ENCODE measurements at places on chromosomes 16 and 17. TPM values are rescaled to one million over a fixed set of nuclear protein-coding genes. Genes with fewer than 3 reads are reported as not detected.

DNA sequence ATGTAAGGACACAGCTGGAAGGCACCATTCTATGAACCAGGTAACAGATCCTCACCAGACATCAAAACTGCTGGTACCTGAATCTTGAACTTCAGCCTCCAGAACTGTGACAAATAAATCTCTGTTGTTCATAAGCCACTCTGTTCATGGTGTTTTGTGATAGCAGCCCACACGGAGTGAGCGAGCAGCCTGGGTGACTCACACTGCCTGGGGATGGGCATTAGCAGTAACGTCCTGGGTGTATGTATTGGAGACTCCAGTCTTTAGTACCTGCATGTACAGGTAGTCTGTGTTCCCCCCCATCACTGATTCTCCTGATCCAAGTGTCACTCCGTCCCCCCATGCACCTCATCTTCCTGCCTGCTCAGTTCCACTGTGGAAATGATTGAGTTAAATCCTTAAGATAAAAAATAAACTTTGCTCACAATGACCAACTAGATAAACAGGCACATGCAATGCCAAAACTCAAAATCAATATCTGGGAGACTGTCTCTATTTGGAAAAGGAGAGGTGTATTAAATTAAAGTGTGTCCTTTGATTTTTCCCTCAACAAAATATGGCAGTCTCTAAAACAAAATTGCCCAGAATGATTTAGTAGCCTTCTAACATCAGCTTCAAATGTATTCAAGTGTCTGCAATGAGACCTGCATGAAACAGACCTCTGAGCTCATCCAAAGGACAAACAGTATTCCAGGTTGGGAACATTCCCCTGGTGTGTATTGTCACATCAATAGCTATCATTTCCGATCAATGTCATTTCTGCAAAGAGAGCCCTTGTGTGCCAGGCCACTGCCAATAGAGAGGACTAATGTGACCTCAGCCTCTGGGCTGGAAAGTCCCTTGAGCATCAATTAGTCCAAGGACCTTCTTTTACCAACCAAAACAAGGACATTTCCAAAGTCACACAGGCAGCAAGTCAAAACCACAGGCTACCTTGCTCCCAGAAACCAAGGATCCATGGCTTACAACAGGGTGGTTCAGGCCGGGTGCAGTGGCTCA is 12.2 kb upstream of the VAT1L start:
- DNase-seq, result peak; percentile 65

- peak; percentile 43 for DNase-seq
Observed at GRCh38 chr16:54006693-54007092, 279.9 kb downstream of the IRX3 start.

GRCh38 chr17:82445542-82445941 is 5.0 kb downstream of the CYBC1 start:
- no peak for DNase-seq

DNA sequence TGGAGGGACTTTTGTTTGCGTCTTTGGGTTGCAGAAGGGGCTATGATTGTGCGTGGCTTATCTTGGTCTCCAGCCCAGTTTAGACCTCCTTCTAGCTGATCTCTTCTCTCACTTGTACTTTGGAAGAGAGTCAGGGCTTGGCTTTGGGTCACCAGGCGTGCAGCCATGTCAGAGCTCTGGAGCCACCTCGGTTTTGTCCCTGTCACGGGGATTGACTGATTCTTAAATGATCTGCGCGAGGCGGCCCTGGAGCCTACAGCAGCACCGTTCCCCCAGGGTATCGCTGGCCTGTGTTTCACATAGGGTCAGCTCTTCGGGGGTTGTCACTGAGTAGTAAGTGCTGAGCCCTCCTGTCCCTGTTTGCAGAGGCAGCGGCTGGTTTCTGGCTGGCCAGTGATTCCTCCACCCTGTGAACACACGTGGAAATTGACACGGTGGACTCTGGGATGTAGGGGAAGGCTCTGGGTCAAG is 209.8 kb upstream of the CHMP6 start:
- DNase-seq, result no peak

- no peak for DNase-seq
Observed at GRCh38 chr17:57756951-57757350, 11.9 kb upstream of the CCDC182 start.

GRCh38 chr17:60525685-60526514 is at the start of gene APPBP2:
Gene APPBP2, minus strand, starts transcription at chr17:60526242. Its CDS starts 311 bp downstream, at chr17:60525931.
- DNase-seq, result peak; percentile 85

The TMC5 gene
- not detected for polyA plus RNA-seq
